Activated T-cell treated with anti-CD3 and anti-CD28 coated beads for 1 hour (primary cell): ENCODE measurements at places on chromosomes 4 and X.

DNA sequence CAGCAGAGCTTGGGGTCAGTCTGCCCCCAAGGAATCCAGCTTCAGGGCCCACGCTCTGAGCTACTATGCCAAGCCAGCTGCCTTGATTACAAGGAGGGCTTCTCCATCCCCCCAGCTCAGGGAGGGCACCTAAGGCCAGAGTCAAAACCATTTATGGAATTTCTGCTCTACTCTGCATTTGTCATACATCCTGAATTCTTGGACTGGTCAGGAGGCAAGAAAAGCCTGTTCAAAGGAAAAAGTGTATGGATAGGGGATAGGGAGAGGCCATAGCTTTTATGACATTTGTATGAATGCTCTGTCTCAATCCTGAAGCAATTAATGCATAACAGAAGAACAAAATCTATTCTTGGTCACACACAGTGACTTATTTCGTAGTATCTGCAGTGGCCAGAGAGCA lies 32.2 kb downstream of the EDNRA start:
- no peak for DNase-seq

- DNase-seq = no peak
Measured at GRCh38 chr4:167918077-167918476, 174.3 kb upstream of the ANXA10 start.

GRCh38 chr4:22454955-22455354 lies 60.9 kb downstream of the ADGRA3 start:
- no peak for DNase-seq

DNA sequence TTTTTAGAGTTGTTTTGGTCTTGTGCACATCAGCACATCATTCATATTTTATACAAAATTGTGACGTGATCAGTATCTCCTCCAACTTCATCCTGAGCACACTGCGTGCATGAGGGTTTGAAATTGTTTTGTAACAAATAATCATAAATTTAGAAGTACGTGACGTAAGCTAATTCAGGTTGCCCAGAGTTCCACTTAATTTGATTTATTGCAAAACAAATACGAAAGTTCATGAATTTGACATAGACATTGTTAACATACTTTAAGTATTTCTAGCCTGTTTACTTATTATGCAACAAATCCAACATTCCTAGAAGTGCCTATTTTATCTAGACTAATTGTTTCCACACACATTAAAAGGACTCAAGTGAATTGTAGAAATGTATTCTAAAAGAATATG lies 48.3 kb downstream of the MAP7D3 start:
- no peak for DNase-seq

GRCh38 chrX:68938244-68939004 lies 109.6 kb downstream of the EFNB1 start:
- DNase-seq = no peak

- DNase-seq = no peak
Measured at GRCh38 chr4:7414046-7414445, 20.7 kb downstream of the PSAPL1 start.

- no peak for DNase-seq
Measured at GRCh38 chr4:47954245-47954644, 39.9 kb upstream of the NFXL1 start.

DNA sequence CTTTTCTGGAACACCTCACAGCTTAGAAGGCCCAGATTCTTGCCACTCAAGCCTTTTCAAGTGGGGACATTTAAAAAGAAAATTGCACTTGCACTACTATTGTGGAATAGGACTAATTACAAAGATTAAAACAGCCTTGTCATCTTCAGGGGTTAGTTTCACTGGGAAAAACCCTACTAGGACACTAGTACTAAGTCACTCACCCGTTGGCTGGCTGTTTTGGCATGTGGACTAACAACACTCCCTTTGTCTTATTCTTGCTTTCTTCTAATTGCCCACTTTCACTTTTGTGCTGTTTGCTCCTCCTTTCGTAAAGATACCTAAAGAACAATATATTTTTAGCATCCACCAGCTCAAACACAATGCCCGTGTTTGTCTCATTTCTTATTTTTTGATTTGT lies 200.9 kb upstream of the MID1 start:
- no peak for DNase-seq

DNA sequence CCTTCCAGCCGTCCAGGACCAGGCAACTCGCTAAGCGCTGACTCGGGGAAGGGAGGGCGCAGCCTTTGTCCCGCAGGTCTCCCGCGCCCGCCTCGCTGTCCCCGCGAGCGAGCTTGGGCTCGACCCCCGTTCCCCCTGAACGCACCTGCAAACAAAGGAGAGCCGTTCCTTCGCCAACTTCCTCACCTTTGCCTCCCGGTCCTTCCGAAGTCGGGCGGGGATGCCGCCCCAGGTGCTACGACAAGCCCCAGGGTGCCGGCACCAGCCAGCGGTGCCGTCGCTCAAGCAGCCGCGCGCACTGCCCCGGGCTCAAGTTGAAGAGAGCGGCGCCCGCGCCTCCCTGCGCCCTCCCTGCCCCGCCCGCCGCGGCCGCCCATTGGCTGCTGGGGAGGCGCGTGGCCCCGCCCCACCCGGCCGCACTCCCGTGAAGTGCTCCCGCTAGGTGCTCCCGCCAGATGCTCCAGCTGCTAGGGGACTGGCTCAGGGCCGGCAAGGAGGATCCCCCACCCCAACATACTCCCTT lies 107.1 kb downstream of the NSUN7 start:
- DNase-seq = peak; percentile 28

DNA sequence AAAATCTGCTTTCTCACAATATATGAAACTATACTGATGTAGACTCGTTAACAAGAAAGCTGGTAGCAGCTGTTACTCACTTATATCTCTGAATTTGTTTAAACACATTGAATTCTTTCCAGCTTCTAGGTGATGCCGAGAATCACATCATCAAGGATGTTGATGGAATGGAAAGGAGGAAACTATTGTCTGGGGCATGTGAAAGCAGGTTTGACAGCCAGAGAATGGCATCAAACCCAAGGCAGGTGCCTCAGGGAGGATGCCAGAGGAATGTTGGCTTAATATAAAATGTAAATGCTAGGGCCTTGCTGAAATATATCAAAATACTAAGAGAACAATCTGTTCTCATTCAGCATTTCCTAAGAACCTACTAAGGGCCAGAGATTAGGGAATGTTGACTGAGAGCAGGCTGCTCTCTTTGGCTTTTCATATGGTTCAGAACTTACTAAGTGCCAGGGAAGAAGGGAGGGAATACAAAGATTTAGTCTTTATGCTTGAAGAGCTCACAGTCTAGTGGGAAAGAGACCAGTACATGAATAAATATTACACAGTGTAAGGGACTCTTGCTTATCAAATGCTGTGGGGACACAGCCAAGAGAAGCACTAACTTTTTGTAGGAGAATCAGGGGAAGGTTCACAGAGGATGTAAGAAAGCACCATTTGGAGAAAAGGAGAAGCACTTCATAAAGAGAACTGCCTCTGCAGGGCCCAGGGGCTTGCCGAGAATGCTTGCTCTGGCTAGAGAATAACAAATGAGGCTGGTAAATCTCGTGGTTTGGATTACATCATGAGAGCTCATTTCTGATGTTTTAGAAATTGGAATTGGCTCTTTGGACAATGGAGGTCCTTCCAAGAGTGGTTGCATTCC lies 14.7 kb downstream of the SLIT2 start:
- no peak for DNase-seq

DNA sequence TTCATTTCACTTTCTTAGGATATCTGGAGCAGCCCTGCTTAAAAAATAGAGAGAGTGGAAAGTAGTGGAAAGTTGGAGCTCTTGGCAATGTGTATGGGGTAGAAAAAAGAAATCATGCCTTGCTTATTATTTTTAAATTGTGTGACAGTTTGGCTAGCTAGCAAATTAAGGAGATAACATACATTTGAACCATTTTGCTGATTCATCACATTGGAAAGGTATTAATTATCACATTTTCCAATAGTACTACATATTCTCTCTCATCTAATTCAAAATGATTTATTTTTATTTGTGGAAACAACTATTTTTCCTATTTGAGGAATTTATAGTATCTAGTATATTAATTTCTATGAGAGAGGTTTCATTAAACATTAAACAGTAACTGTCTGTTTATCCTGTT lies 280.4 kb downstream of the KLHL4 start:
- no peak for DNase-seq

DNA sequence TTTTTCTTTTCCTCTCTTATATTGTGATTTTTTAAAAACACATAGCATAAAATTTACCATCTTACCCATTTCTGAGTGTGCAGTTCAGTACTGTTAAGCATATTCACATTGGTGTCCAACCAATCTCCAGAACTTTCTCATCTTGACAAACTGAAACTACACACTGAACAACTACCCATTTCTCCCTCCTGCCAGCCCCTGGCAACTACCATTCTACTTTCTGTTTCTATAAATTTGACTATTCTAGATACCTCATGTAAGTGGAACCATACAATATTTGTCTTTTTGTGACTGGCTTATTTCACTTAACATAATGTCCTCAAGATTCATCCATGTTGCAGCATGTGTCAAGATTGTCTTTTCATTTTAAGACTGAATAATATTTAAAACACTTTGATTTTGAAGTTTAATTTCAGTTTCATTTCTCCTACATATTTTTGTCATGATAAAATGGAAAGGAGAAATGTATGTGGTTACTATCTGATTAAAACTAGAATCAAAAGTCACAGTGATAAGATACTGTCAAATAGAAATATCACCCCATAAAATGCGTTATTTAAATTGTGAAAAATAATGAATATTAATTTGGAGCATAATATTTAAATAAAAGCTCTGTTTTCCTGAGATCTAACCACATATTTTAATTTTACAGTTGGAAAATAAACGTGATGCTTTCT lies 122.8 kb downstream of the DIPK2B start:
- DNase-seq = no peak

GRCh38 chr4:147355847-147356246 lies 125.0 kb upstream of the EDNRA start:
- DNase-seq = no peak

GRCh38 chr4:139736661-139737060 lies 71.0 kb downstream of the MGST2 start:
- DNase-seq = no peak

DNA sequence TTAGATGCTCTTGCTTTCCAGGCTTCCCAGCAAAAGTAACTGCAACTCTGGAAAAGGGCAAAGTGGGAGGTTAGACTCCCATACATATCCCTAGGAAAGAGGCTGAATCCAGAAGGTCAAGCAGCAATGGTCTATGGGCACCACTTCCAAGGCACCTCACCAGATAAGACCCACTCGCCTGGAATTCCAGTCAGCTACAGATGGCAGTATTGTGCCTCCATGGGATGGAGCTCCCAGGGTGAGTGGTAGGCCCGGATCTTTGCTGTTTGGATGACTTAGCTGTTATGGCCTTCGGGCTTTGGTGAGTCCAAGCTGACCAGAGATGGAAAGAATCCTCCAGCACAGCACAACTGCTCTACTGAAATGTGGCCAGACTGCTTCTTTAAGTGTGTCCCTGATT lies 688.0 kb downstream of the PCDH19 start:
- no peak for DNase-seq

- DNase-seq = no peak
Measured at GRCh38 chr4:128427832-128428366, 140.3 kb upstream of the PGRMC2 start.

DNA sequence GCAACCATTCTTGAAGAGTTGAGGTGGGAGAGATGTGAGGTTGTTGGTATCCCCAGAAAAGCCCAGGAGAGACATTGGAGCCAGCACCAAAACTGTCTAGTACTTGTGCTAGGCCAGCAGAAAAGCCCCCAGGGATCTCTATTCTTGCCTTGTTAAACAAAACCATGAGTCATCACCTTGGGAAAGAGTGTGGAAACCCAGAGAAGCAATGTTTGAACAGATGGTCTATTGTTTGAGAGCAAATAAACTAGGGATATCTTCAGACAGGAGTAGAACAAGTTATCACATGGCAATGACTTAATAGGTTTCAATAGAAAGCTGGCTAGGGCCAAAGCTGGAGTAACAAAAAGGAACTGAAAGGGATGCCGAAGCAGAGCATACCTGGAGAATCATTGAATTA lies 195.7 kb upstream of the CASK start:
- DNase-seq = no peak

GRCh38 chrX:21158678-21159077 lies 215.5 kb upstream of the CNKSR2 start:
- DNase-seq = no peak

DNA sequence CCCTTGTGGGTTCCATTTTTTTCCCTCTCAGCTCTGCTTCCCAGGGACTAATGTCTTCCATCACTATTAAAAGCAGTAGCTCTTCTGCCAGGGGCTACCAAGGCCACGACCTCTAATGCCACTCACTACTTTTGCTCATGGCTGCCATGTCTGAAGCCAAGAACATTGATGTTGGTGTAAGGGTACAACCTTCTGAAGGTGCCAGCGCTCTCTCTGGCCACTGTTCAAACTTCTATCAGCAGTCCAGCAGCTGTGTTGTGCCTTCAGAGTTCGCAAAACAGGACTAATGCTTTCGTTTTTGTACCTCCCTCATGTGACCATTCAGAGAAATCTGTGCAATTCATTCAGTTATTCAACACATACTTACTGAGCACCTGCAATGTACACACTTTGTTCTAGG lies 121.5 kb upstream of the ENPEP start:
- no peak for DNase-seq

- DNase-seq = no peak
Measured at GRCh38 chr4:141432000-141432712, 204.2 kb upstream of the IL15 start.

DNA sequence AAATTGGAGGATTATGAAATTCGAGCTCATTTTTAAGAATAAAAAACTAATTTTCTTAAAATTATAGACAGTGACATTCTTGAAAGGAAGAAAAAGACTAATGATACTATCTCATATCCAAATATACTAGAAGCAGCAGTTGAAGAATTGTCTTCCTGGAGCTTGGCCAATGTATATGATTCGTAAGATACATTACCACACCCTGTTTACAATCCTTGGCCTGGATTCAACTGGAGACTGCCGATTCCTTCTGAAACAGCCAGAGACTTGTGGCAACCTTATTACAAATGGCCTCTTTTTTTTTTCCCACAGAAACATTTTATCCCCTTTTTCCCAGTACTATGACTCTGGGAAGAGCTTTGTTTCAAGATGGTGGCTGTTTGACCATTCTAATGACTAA lies 571.2 kb upstream of the FAT1 start:
- DNase-seq = no peak

- no peak for DNase-seq
Measured at GRCh38 chrX:129472116-129472515, 51.2 kb downstream of the SMARCA1 start.

DNA sequence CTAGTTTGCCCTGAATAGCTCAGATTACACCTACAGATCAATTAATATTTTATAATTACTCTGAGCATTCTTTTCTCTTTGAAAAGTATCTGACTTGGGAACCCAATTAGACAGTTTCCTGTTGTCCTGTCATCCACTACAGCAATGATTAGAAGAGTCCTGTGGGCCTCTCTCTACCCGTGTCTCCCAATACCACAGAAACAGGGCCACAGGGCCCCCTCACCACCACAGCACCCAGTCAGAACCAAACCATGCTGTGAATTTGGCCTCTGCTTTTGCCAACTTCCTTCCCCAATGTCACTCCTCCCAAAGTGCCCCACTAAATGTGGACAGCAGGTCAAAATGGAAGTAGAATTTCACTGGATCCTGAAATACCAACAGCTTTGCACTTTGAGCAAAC lies 10.3 kb downstream of the USP46 start:
- no peak for DNase-seq
